Activated CD8-positive, alpha-beta memory T cell treated with anti-CD3 and anti-CD28 coated beads, Interleukin-2, amount 10 ng/mL, durations not matched to agents 7 days and 5 days (primary cell): ENCODE measurements at places on chromosomes 16 and 17. TPM values are rescaled to one million over a fixed set of nuclear protein-coding genes. Genes with fewer than 3 reads are reported as not detected.

- H3K36me3 ChIP-seq = no peaks in the 10 kb centered on the region
- H3K4me3 ChIP-seq = no peak overlapping the region
- H3K27me3 ChIP-seq = peaks cover 67% of the 10 kb centered on the region
- peaks cover 6% of the 10 kb centered on the region for H3K4me1 ChIP-seq
- DNase-seq = no peak
Measured at GRCh38 chr17:38424297-38424972, 3.8 kb upstream of the ARHGAP23 start.

The ATP6V0C gene
- total RNA-seq = 104 TPM

GRCh38 chr17:76542984-76543383 lies 3.1 kb downstream of the PRCD start:
- peaks cover 45% of the 10 kb centered on the region for H3K27me3 ChIP-seq
- H3K4me1 ChIP-seq = peaks cover 2% of the 10 kb centered on the region

GRCh38 chr17:49299996-49300395 lies 62.1 kb downstream of the ZNF652 start:
- no peaks in the 10 kb centered on the region for H3K27me3 ChIP-seq
- no peak for DNase-seq
- H3K4me3 ChIP-seq = no peak overlapping the region
- peaks cover 20% of the 10 kb centered on the region for H3K36me3 ChIP-seq
- H3K4me1 ChIP-seq = peaks cover 2% of the 10 kb centered on the region
- H3K27ac ChIP-seq = no peak overlapping the region

GRCh38 chr17:68053231-68054013 lies 17.9 kb downstream of the KPNA2 start:
- H3K36me3 ChIP-seq = peaks cover 4% of the 10 kb centered on the region
- peaks cover 6% of the 10 kb centered on the region for H3K4me1 ChIP-seq
- no peak for DNase-seq
- no peak overlapping the region for H3K4me3 ChIP-seq
- H3K27ac ChIP-seq = no peak overlapping the region
- H3K27me3 ChIP-seq = peaks cover 2% of the 10 kb centered on the region
